ENCODE measurements at places on chromosomes 6 and 20.

DNA sequence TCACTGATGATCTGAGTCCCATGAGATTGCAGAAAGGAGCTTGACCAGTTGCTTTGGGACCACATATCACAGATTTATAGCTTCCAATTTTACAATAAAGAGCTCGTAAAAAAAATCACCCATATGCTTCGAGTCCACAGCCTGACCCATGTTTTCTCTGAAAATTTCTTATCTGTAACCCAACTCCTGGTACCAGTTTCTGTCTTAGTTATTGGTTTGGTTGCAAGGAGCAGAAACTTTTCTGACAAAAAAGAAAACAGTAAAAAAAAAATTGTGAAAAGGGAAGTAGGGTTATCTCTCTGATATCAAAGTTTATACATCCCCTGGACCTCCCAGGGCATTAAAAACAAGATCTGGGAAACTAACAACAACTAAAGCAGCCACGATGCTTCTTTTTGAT is 30.8 kb upstream of the BPIFA2 start:
- no peak for DNase-seq

GRCh38 chr6:106360989-106361430 is 493 bp downstream of the CRYBG1 start:
- peak; percentile 22 for DNase-seq

DNA sequence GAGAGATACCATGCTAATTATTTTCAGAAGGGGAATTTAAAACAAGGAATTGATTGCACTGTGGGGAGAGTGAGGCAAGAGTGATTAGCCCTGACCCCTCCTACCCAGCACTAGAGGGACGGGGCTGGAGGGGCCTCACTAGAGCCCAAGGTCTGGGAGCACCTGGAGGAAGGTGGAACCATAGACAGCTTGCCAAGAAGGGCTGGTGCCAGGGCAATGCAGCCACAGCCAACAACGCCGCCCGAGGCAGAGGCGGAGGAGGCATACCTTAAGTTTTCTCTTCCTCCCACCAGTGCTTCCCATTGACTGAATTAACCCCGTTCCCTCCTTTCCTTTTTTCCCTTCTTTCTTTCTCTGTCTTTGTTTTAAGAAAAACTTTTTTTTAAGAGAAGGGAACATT is 40.0 kb downstream of the IYD start:
- no peak for DNase-seq

- no peak for DNase-seq
Observed at GRCh38 chr6:105781915-105782314, 304.2 kb upstream of the PRDM1 start.

GRCh38 chr6:117521791-117522502 is 39.5 kb downstream of the DCBLD1 start:
- no peak for DNase-seq

GRCh38 chr6:36198986-36199385 is 2.4 kb downstream of the BRPF3 start:
- DNase-seq, result no peak

GRCh38 chr20:31838646-31839292 is 6.6 kb downstream of the FOXS1 start:
- no peak for DNase-seq

GRCh38 chr6:155106456-155107115 is 111.5 kb downstream of the TIAM2 start:
- no peak for DNase-seq

- no peak for DNase-seq
Observed at GRCh38 chr6:158761746-158762145, 57.4 kb downstream of the EZR start.

- DNase-seq, result no peak
Observed at GRCh38 chr6:15809367-15809766, 146.5 kb upstream of the DTNBP1 start.

DNA sequence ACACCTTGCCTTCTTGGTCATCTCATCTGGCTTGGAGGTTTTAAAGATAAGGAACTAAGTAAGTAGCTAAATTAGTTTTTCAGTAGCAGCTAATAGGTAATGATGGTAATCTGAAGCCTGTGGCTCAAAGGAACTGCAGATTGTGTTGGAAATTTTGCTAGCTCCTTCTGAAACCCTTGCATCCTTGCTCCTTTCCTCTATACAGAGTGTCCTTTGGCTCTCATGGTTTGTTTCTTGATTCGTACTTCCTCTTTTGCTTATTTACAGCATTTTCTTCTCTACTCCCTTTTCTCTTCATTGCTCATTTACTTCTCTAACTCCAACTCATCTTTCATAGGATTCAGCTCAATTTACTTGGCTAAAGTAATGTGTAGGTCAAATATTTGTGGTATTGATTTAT is 19.0 kb downstream of the LRRC1 start:
- no peak for DNase-seq
